ENCODE measurements at places on chromosomes 6 and 20.

GRCh38 chr6:965343-965742 lies 272.4 kb upstream of the EXOC2 start:
- no peak for DNase-seq

GRCh38 chr20:2217857-2218539 lies 77.8 kb upstream of the TGM3 start:
- DNase-seq = no peak

GRCh38 chr20:33531047-33531877 lies 41.4 kb downstream of the CBFA2T2 start:
- DNase-seq = peak; percentile 65

DNA sequence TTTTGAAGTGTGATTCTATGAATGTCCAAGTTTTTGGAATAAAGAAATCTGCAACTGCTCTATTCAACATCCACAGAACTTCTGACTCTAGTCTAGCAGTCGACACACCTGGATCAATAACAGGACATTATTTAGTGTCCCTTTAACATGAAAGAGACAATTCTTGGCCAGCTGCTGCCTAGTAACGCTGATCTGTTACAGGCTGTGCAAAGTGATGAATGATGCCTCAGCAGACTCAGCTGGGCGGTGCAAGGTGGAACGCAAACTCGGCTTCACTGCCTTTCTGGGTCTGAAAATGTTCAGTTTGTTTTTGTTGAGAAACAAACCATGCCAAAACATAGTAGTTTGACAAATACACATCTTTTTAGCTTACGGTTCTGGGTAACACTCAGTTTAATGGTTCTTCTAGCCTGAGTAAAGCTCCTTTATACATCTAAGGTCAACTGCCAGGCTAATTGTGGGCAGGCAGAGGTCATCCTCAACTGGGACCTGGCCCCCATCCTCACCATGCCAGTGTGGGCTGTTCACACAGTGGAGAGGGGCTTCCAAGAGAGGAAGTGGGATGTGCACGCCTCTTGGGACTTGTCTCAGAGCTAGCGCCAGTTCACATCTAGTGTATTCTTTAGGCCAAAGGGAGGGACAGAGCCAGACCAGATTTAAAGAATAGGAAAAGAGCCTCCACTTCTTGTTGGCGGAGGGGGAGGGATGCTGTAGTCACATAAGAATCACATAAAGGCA lies 879.7 kb downstream of the QKI start:
- DNase-seq = no peak

DNA sequence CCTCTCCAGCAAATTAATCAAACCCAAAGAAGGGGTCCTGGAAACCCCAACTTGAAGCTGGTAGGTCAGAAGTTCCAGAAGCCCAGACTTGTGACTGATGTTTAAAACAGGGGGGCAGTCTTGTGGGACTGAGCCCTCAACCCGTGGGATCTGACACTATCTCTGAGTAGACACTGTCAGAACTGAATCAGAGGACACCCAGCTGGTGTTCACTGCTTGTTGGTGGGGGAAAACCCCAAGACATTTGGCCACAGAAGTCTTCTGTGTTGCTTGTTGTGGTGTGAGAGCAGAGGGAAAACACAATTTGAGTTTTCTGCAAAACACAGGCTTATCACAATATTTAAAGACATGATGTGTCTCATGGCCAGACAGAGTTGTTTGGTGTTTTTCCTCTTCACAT lies 29.9 kb downstream of the KIF13A start:
- no peak for DNase-seq

- no peak for DNase-seq
Observed at GRCh38 chr20:32767418-32768198, 5.4 kb downstream of the DNMT3B start.

DNA sequence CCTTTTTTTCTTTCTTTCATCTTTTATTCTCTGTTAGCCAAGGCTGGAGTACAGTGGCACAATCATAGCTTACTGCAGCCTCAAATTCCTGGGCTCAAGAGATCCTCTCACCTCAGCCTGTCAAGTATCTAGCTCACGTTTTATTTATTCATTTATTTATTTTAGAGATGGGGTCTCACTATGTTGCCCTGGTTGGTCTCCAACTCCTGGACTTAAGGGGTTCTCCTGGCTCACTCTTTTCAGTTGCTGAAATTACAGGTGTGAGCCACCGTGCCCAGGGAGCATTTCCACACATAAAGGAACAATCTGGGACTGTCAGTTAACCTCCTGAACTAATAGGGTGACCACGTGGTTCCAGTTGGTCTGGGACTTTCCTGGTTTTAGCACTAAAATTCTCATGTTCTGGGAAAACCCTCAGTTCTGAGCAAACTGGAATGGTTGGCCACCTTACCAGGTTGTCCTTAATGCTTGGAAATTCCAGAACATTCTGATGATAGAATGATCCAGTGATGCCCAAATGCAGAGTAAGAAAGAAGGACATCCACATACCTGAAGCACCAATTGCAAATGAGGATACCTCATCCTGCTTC lies 105.5 kb upstream of the ZNF217 start:
- DNase-seq = no peak

DNA sequence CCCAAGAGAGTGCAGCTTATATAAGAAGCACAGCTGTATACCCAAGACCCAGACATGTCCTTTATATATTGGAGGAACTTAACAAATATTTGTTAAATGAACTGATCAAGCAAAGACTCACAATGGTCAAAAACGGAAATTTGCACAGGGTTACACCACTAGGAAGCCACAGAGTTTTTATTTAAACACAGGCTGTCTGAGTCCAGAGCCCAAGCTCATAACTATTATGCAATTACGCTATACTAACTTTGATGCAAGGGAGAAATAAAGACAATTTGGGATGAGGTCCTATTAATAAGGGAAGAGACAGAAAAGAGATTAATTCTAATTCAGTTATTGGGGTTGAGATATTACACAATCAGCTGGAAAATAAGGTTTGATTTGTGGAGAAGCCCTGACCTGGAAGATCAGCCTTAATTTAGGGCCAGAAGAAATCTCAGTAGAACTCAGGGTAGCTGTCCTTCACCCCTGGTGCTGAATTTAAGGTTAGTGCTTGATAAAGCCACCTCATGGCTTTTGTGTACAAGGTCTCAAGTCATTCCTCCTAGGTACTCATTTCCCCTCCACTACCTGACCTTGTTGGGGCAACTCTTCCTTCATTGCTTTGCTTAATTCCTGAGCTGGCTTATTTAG lies 10.5 kb upstream of the ZNF334 start:
- peak; percentile 15 for DNase-seq

DNA sequence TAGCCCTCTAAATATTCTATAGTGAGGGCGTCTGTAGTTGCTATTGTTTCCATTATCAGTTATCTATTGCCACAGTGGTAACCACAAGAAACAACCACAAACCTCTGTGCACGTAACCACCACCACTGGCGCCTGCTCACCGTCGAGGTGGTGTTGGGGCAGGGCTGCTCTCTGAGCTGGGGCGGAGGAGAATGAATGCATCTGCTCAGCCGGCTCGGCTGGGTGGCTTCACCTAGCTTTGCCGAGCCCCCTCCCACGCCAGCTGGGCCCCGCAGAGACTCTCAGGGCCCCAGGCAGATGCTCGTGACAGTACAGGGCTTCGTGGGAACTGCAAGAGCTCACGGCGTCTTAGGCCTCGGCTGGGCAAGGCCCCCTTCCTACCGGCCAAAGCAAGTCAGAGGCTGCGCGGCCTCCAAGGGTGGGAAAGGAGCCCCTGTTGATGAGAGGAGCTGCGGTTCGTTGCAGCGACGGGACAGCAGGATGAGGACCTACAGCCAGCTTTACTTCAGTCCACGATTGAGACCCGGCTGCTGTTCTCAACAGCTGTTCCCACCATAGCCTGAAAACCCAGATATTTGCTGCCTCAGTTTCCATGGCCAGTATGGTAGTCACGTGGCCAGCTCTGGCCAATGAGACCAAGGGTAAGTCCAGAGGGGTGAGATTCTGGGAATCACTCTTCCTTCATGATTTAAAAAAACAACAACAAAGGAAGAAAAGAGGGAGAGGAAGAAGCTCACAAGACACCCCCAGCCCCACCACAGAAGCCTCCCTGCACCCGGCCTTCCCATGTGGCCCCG lies 120.2 kb upstream of the AFDN start:
- DNase-seq = no peak

GRCh38 chr20:15113144-15113773 lies 775.8 kb upstream of the FLRT3 start:
- DNase-seq = no peak

DNA sequence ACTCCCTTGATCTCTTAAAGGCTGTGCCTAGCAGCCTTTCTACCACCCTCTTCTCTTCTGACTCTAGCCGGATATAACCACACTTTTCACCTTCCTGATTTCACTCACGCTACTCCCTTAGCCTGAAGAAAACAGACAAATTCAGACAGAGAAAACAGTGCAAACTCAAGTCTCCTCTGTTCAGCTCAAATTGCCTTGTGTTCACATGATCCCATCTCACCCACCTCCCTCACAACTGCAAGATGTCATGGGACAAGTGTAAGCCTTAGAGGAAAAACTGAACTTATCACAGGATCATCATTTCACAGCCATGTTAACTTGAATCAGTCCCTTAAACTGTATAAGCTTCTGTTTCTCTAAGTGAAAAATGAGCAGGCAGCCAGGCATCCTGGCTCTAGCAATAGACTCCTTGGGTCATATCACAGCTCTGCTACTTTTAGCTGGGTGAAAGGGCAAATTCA lies 66.5 kb upstream of the TENT5A start:
- peak; percentile 21 for DNase-seq

DNA sequence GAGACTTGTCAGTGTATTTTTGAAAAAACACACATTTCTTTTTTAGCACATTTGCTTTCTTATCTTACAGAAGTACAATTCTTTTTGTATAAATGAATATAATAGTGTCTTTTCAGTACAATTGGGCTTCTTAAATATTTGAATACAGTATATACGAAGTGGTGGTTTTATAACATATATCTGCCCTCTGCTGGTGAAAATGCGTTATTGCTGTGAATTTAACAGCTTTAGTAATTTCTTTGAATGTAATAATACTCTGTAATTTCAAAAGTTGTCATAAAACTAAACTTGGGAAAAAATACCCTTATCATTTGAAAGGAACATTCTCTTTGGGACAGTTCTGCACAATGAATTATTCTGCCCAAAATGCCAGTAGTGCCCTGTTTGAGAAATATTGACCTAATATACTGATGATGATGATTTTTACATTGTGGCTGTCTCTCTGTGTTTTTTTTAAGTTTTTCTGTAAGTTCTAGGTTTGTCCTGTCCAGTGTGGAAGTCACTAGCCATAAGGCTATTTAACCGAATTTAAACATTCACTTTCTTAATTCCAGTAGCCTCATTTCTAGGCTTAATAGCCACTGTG lies 19.0 kb downstream of the SMAP1 start:
- DNase-seq = peak; percentile 52

DNA sequence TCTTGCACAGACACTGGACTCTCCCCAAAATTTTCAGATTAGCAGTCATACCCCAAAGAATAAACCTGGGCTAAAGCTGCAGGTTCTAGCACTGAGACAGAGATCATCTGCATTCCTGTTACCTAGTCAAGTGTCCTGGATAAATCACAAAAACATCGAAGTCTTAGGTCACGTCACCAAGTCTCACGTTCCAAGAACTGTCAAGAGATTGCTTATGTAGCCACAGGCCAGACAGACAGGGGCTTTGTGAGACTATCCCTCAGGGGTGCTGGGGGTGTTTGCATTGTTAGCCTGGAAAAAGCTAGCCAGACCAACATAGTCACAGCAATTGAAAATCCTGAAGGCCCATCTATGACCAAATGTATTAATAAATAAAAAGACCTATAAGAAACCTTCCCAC lies 243.1 kb upstream of the PREP start:
- DNase-seq = no peak

GRCh38 chr6:129136751-129137150 lies 253.8 kb downstream of the LAMA2 start:
- DNase-seq = no peak

DNA sequence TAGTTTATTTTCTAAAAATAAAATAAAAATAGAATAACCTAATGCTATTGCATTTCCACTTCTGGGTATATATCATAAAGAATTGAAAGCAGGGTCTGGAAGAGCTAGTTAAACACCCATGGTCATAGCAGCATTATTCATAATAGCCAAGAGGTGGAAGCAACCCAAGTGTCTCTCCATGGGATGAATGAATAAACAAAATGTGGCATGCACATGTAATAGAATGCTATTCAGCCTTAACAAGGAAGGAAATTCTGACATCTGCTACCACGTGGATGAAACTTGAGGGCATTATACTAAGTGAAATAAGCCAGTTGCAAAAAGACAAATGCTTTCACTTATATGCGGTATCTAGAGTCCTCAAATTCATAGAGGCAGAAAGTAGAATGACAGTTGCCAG lies 130.8 kb downstream of the TIAM2 start:
- DNase-seq = no peak

GRCh38 chr6:168255283-168255881 lies 64.2 kb downstream of the DACT2 start:
- DNase-seq = no peak

GRCh38 chr6:132798869-132799538 lies 567 bp upstream of the SLC18B1 start:
- peak; percentile 76 for DNase-seq

DNA sequence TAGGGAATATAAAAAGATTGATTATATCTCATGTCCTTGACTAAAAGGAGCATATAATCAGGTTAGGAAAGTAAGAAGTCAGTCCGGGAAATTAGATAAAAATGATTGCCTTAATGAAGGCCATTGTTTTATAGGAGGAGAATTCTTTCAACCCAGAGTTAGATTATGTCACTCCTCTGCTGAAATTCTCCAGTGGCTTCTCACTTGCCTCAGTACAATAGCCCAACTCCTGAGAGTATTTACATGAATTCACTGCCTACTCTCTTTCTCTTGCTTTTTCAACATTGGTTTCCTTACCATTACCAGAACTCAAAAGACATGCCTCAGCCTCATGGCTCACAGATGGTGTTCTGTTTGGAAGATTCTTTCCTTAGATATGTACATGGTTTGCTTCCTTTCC lies 114.9 kb downstream of the EPHA7 start:
- DNase-seq = no peak

DNA sequence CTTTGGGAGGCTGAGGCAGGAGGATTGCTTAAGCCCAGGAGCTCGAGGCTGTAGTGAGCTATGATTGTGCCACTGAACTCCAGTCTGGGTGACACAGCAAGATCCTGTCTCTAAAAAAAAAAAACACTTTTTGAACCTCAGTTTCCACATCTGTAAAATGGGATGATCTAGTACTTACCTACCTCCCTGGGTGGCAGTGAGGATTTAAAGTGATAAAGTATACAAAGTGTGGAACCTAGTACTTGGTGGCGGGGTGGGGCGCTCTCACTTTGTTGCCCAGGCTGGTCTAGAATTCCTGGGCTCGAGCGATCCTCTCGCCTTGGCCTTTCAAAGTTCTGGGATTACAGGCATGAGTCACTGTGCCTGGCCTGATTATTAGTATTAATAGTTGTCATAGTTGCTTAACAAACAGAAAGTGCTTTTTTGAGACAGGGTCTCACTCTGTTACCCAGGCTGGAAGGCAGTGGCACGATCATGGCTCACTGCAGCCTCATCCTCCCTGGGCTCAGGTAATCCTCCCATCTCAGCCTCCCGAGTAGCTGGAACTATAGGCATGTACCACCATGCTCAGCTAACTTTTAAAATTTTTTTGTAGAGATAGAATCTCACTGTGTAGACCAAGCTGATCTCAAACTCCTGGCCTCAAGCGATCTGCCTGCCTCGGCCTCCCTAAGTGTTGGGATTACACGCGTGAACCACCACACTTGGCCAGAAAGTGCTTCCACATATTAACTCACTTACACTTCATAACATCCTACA lies 7.0 kb upstream of the PLTP start:
- DNase-seq = no peak

Measured in SK-MEL-5 (cell line).